ENCODE measurements at places on chromosomes 5 and 9. TPM values are rescaled to one million over a fixed set of nuclear protein-coding genes. Genes with fewer than 3 reads are reported as not detected.

DNA sequence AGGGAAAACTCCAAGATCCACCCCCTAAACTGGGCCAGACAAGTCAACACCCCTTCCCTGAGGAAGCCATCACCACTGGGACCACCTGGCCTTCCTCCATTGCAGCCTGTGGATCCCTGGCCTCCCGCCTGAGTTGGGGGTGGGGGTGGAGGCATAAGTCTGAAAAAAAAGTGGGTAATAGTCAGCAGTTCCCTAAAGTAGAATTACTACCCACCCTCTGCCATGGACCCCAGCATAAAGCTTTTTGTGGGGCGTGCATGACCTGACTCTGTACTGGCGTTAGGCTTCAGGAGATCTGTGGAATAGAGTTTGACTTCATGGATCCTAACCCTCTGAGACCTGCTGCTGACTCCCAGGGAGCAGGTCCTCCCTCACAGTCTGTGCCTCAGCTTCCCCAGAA is 2.0 kb upstream of the CXXC5 start:
- DNase-seq, result peak; percentile 56

- peak; percentile 91 for DNase-seq
Observed at GRCh38 chr5:142655339-142656267, 30.3 kb downstream of the FGF1 start.

DNA sequence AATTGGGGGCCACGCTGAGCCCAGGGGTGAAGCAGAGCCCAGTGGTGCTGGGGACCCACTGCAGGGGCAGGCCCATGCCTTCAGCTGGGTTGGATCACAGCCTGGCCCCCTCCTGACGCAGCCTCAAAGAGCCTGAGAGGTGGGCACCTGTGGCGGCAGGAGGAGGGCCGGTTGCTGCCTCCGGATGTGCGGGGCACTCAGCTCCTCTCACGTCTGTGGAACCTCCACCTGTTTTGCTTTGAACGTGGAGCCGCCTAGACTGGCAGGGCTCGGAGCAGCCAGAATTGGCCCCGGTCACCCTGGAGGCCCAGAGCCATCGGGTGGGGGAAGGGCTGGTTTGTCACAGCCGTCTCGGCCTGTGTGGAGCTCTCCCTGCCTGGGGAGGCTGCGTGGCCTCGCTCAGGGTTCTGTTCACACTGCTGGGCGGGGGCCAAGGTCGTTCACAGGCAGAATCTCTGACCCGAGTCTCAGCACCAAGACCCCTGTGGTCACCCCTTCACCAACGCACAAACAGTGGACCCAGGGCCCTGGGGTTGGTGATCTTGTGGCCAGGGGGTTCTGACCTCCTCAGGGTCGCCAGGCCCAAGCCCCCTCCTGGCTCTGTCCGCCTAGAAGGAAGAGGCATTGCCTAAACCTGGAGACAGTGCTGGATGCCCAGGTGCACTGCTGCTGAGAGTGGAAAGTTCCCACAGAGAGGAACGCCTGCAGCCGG is 9.2 kb upstream of the SLC9A3 start:
- DNase-seq, result no peak

Gene GADD45G
- total RNA-seq, result 29.6 TPM

DNA sequence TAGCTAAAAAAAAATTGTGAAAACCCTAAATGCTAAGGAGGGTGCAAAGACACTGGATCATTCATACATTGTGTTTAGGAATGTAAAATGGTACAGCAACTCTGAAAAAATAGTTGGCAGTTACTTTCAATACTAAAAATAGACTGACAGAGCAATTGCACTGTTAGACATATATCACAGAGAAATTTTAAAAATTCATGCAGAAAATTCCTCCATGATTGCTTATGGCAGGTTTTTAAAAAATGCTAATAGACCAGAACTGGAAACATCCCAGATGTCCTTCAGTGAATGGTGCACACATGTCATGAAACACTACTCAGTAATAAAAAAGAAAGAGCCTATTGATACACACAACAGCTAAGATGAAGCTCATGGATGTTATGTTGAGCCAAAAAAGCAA is 349.8 kb upstream of the DAB2 start:
- DNase-seq, result no peak

Gene C1QTNF3
- 2.8 TPM for total RNA-seq

Gene CERT1
- total RNA-seq, result 39.5 TPM

GRCh38 chr9:87614397-87614796 is 111.5 kb upstream of the CTSL start:
- no peak for DNase-seq

- no peak for DNase-seq
Observed at GRCh38 chr9:71758277-71758676, 10.0 kb downstream of the CEMIP2 start.

Gene KIF12
- not detected for total RNA-seq

Gene TLR4
- total RNA-seq, result 7.5 TPM

- no peak for DNase-seq
Observed at GRCh38 chr9:114850871-114851270, 45.0 kb upstream of the TNFSF15 start.

- no peak for DNase-seq
Observed at GRCh38 chr5:57828221-57828620, 345.6 kb upstream of the ACTBL2 start.

Gene RRAGA
- total RNA-seq, result 86.6 TPM

- no peak for DNase-seq
Observed at GRCh38 chr5:10009802-10010201, 239.9 kb downstream of the ATPSCKMT start.

All from cardiac septum (tissue), 1 donor.